ENCODE measurements at places on chromosomes 4 and X.

DNA sequence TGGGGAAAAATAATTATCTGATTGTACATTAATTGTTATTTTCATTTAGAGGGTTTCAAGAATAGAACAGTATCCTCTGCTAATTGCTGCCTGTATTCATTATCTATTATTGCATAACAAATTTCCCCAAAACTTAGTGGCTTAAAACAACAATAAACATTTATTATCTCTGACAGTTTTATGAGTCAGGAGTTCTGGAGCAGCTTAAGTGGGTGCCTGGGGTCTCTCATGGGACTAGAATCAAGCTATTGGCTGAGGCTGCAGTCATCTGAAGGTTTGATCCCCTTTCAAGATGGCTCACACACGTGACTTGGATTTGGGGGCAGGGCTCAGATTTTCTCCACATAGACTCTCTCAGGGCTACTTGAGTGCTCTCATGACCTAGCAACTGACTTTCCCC is 98.1 kb upstream of the JADE1 start:
- DNase-seq, result no peak

GRCh38 chrX:120332394-120332793 is 21.1 kb upstream of the TMEM255A start:
- no peak for DNase-seq

GRCh38 chr4:176949029-176949428 is 156.3 kb upstream of the VEGFC start:
- DNase-seq, result no peak

- DNase-seq, result no peak
Observed at GRCh38 chr4:141630854-141631253, 5.5 kb upstream of the IL15 start.

- no peak for DNase-seq
Observed at GRCh38 chr4:168648494-168648893, 151.6 kb downstream of the PALLD start.

- no peak for DNase-seq
Observed at GRCh38 chr4:164768516-164768915, 14.6 kb downstream of the SMIM31 start.

- DNase-seq, result no peak
Observed at GRCh38 chr4:128906581-128906980, 97.1 kb downstream of the JADE1 start.
